IgD-negative memory B cell (primary cell): ENCODE measurements at places on chromosomes 13 and 19. TPM values are rescaled to one million over a fixed set of nuclear protein-coding genes. Genes with fewer than 3 reads are reported as not detected.

OVOL3 gene
- not detected for polyA plus RNA-seq

SOHLH2 gene
- polyA plus RNA-seq, result not detected

CGB1 gene
- not detected for polyA plus RNA-seq

CCDC124 gene
- polyA plus RNA-seq, result 63.7 TPM

MBD3L3 gene
- polyA plus RNA-seq, result not detected

SMIM44 gene
- polyA plus RNA-seq, result not detected

TJP3 gene
- 4.9 TPM for polyA plus RNA-seq

SNRPA gene
- 96.4 TPM for polyA plus RNA-seq

CYP2A13 gene
- polyA plus RNA-seq, result not detected

MCEMP1 gene
- 0.73 TPM for polyA plus RNA-seq

CATSPERD gene
- polyA plus RNA-seq, result not detected

MATK gene
- polyA plus RNA-seq, result 5.9 TPM

OR7A5 gene
- polyA plus RNA-seq, result not detected

SMIM24 gene
- polyA plus RNA-seq, result not detected

SLC1A5 gene
- 38.2 TPM for polyA plus RNA-seq

GJA3 gene
- 0.33 TPM for polyA plus RNA-seq

MBD3L2B gene
- not detected for polyA plus RNA-seq

ANKRD24 gene
- polyA plus RNA-seq, result not detected

CYP4F22 gene
- not detected for polyA plus RNA-seq

LILRA2 gene
- polyA plus RNA-seq, result 0.73 TPM

ZNF234 gene
- 8.6 TPM for polyA plus RNA-seq

FOXA3 gene
- not detected for polyA plus RNA-seq

ZNF582 gene
- polyA plus RNA-seq, result 7.3 TPM

CBARP gene
- not detected for polyA plus RNA-seq

ZNF560 gene
- not detected for polyA plus RNA-seq

LIM2 gene
- 0.24 TPM for polyA plus RNA-seq

ZNF613 gene
- 4.6 TPM for polyA plus RNA-seq

JSRP1 gene
- 4.3 TPM for polyA plus RNA-seq

KLK3 gene
- polyA plus RNA-seq, result not detected

CYP2A6 gene
- not detected for polyA plus RNA-seq

GRK1 gene
- polyA plus RNA-seq, result not detected
